ENCODE measurements at places on chromosomes 5 and 9. TPM values are rescaled to one million over a fixed set of nuclear protein-coding genes. Genes with fewer than 3 reads are reported as not detected.

Gene HBEGF
- total RNA-seq, result 2.9 TPM

Gene CCDC127
- 6.0 TPM for total RNA-seq

Gene PCDHA5
- total RNA-seq, result 1.4 TPM

Gene LRRC19
- total RNA-seq, result not detected

Gene TYRP1
- not detected for total RNA-seq

Gene SLC1A1
- 8.8 TPM for total RNA-seq

Gene IGFBPL1
- 78.5 TPM for total RNA-seq

Gene FAM221B
- not detected for total RNA-seq

Gene SLC6A3
- 0.85 TPM for total RNA-seq

DNA sequence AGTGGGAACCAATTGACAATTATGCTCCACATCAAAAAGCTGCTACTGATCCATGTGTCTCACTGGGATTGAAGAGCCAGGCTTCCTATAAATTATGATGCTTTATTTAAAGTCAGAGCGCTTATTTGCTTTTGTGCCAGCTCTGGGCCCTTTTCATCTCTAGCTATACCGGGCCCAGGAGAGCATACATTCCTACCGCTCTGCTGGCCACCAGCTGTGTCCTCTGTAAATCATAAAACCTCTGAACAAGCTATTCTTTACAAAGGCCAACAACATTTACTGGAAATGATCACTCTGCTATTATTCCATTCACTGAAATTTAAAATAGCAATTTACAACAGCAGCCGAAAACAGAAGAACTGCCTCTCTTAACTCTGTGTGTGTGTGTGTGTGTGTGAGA is 86.6 kb downstream of the ZNF608 start:
- DNase-seq, result peak; percentile 21

- DNase-seq, result no peak
Observed at GRCh38 chr5:94702729-94703128, 84.3 kb downstream of the SLF1 start.

GRCh38 chr5:91438871-91439270 is 55.8 kb upstream of the ARRDC3 start:
- DNase-seq, result peak; percentile 63

DNA sequence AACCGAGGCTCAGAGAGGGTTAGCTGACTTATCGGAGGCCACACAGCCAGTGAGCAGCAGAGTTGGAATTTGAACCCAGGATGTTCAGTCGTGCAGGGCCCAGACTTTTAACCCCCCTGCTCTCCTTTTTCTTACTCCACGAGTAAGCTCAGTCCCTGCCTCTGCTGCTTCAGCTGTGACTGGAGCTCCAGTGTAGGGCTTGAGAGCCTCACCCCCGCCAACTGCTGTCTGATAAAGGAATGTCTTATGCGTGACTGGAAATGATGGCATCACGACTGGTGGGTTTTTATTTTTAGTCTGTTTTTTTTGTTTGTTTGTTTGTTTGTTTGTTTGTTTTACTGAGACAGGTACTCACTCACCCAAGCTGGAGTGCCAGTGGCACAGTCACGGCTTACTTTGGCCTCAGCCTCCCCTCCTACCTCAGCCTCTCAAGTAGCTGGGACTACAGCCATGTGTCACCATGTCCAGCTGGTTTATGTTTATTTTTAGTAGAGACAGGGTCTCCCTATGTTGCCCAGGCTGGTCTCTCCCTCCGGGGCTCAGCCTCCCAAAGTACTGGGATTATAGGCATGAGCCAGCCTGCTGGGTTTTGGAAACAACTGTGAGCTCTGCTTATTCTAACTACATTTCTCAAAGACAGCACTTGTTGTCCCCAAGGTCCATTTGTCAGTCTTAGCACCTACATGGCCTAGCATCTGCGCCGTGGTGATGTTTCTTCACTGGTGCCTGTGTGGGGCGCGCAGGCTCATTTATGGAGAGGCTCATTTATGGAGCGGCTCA is 52.5 kb upstream of the NCS1 start:
- no peak for DNase-seq

DNA sequence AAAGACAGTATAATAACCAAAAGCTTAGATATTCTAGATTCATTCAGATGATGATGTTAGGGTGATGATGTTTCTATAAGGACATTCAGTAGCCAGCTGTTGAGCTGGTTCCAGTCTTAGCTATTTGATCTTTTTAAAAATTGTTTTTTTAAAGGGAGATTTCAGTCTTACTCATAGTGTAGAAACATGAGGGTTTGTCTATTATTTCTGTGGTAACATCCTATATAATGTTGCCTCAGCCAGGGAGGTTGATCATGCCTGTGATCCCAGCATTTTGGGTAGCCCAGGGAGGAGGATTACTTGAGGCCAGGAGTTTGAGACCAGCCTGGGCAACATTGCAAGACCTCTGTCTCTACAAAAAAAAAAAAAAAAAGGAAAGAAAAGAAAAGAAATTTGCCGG is 167.8 kb downstream of the DOCK2 start:
- DNase-seq, result no peak

DNA sequence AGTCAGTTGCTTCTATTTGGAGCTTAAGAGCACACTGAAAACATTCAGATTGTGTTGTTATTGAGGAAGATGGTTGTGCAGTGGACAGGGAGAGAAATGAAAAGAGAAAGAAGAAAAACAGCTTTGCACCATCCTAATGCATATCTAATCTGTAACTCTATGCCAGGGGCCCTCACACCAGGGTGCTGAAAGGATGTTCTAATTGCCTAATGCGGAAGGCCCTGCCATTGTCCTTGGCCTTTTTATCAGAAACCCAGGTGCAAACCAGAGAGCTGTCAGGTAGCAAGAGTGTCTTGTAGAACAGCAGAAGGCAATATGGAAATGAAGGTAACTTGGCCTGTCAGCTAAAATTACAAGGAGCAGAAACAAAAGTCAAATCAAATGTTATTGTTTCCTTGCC is 384.5 kb upstream of the PIK3R1 start:
- peak; percentile 17 for DNase-seq

DNA sequence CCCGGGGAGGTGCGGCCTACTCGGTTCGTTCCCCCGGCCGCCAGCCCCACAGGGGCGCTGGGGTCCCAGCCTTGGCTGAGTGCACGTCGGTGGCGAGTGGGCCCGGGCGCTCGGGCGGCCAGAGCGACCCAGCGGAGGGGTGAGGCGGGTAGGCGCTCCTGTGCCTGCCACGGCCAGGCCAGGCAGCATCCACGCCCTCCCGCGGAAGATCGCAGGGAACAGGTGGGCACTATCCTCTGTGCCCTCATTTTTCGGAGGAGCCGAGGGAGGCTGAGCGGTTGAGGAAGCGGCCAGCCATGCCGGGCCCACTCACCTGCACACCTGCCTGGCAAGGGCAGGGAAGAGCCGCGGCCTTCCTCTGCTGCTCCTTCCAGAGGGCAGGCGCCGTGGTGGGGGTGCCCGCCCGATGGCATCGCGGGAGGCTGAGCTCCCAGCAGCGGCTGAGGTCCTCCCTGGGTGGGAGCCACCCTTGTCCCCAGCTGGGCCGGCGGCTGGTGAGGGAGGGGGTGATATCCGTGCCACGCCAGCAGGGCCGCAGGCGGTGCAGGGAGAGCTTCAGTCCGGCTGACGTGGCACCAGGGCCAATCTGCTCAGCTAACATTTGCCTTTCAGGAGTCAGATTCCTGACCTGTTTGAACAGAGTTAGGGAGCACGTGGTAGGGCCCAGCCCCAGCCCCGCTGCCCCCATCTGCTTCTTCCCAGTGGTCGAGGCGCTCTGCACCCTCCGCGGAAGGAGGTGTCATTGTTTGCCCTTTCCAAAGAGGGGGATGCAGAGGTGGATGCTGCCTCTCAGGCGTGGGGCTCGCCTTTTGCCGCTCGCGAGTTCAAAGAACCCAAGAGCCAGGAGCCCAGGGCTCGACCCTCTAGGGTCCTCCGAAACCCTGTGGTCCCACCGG is 1.6 kb upstream of the SEC16A start:
- DNase-seq, result no peak

- no peak for DNase-seq
Observed at GRCh38 chr9:81741103-81741502, 51.8 kb upstream of the TLE1 start.

- DNase-seq, result no peak
Observed at GRCh38 chr5:87113861-87114260, 153.8 kb upstream of the RASA1 start.

- DNase-seq, result no peak
Observed at GRCh38 chr5:172719211-172719610, 51.8 kb downstream of the DUSP1 start.

- peak; percentile 1 for DNase-seq
Observed at GRCh38 chr5:165055476-165055875, 1550.1 kb downstream of the MAT2B start.

DNA sequence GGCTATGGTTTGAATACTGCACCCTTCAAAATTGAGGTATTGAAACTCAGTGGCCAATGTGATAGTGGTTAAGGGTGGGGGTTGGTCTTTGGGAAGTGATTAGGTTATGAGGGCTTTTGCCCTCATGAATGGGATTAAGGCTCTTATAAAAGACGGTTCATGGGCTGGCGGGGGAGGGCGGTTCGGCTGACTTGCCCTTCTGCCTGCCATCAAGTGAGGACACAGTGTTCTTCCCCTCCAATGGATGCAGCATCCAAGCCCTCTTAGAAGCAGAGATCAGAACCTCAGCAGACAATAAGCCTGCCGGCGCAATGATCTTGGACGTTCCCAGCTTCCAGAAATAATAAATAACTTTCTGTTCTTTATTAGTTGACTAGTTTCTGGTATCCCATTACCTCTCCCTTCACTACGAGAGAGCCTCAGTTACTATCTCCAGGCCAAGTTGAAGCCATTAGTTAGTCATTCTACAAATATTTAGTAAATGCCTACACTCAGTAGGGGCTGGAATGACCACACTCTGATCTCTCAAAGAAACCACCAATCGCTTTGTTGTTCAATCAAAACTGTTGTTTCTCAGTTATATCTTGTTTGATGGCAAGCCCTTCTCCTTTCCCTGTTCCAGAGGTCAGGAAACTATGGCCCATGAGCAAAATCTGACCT is 219.3 kb downstream of the TSSK1B start:
- DNase-seq, result no peak

DNA sequence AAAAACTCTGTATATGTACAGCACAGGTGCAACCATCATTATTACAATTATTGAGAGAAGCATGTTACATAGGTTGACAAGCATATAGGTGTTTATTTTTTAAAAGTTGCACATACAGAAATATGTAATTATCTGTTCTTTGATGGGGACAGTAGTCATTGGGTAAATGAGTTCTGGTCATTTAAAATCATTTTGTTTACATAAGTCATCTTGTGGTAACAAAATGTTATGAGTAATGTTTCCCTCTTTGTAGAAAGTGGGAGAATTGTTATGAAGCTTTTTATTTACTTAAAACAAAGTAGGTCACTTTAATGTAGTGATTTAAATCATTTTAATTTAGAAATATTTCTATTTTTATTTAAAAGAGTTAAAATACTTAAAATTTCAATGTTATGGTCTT is 33.8 kb upstream of the FBXL17 start:
- no peak for DNase-seq

DNA sequence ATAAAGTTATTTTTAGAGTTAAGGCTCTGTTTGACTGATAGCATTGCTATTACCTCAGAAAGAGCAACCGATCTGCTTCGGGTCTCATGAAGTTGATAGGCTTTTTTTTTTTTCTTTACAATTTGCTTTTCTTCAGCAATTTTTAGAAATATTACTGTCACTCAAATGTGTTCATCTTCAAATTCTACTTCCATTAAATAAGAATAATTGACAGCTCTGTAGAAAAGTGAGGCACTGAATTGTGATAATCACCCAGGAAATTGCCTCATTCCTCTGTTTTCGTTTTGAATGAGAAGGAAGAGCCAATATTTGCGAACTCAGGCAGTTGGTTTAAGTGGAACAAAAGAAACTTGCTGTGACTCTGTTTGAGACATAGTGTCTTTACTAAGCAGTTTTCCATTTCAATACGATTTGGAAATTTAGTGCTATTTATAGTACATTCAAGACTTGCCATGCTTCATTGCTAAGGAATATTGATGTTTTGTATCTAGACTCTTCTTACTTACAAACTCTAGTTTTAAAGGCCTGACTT is 700.5 kb upstream of the CDH10 start:
- peak; percentile 28 for DNase-seq

GRCh38 chr5:405421-405820 is 37.6 kb upstream of the EXOC3 start:
- DNase-seq, result no peak
